ENCODE measurements at places on chromosomes 3 and 15. TPM values are rescaled to one million over a fixed set of nuclear protein-coding genes. Genes with fewer than 3 reads are reported as not detected.
A peak's percentile ranks its signal among the peaks of the same experiment; 100 is the strongest.

The SLC6A20 gene
- total RNA-seq: 1.5 TPM

DNA sequence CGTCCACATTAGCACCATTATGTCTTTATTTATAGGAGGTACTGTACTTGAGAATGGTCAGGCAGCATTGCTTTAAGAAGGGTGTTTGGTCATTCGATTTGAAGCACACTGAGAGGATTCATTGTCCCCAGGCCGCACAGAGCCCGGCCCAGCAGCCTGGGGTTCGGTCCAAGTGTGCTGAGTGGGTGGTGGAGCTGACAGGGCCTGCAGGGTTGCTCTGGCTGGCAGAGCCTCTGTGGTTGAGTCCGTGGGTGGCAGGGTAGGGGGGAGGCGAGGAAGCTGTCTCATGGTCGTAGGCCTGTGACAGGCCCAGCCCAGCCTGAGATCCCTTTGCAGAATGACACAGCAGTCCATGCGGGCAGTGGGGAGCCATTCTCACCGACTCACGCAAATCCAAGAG, 227.7 kb upstream of the TOPAZ1 start:
- DNase-seq: no peak
- H3K36me3 ChIP-seq: no peaks in the 10 kb centered on the region
- H3K27me3 ChIP-seq: peaks cover 47% of the 10 kb centered on the region
- no peak overlapping the region for H3K27ac ChIP-seq

The PIGX gene
- 20.0 TPM for total RNA-seq

- no peaks in the 10 kb centered on the region for H3K36me3 ChIP-seq
- no peak overlapping the region for H3K27ac ChIP-seq
- H3K4me1 ChIP-seq: peaks cover 26% of the 10 kb centered on the region
- H3K4me3 ChIP-seq: no peak overlapping the region
These were observed 496.7 kb upstream of the CFAP20DC start for GRCh38 chr3:59546522-59546921.

- H3K36me3 ChIP-seq: peaks cover 5% of the 10 kb centered on the region
- DNase-seq: no peak
These were observed 1.4 kb upstream of the RSRC1 start for GRCh38 chr3:158108445-158108985.

The RPL32 gene
- total RNA-seq: 1,964 TPM

DNA sequence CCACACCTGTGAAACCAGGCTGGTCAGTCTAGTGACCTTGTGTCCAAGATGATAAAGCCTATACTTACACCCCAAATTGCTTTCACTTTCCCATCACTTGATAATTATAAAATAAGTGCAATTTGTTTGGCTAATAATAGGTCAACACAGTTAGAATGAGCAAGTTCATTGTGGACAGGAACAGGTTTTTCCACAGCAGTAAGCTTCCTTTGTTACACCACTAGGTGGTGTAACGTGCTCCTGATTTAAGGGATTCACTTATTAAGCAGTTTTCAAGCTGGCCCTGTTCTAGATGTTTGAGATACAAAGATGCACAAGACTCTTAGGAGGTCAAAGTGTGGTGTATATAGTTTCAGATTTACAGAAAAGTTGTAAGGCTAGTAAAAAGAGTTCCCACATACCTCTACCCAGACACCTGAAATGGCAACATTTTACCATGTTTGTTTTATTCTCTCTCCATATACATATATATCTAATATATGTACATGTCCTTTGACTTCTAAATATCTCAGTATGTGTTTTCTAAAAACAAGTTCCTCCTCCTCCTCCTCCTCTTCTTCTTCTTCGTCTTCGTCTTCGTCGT, 6.8 kb upstream of the MFSD1 start:
- no peak overlapping the region for H3K4me3 ChIP-seq
- H3K27ac ChIP-seq: no peak overlapping the region
- H3K36me3 ChIP-seq: no peaks in the 10 kb centered on the region

- no peak for DNase-seq
- no peaks in the 10 kb centered on the region for H3K36me3 ChIP-seq
- H3K4me3 ChIP-seq: no peak overlapping the region
- H3K27ac ChIP-seq: no peak overlapping the region
- peaks cover 42% of the 10 kb centered on the region for H3K4me1 ChIP-seq
These were observed 40.2 kb upstream of the TLE3 start for GRCh38 chr15:70137967-70138366.

DNA sequence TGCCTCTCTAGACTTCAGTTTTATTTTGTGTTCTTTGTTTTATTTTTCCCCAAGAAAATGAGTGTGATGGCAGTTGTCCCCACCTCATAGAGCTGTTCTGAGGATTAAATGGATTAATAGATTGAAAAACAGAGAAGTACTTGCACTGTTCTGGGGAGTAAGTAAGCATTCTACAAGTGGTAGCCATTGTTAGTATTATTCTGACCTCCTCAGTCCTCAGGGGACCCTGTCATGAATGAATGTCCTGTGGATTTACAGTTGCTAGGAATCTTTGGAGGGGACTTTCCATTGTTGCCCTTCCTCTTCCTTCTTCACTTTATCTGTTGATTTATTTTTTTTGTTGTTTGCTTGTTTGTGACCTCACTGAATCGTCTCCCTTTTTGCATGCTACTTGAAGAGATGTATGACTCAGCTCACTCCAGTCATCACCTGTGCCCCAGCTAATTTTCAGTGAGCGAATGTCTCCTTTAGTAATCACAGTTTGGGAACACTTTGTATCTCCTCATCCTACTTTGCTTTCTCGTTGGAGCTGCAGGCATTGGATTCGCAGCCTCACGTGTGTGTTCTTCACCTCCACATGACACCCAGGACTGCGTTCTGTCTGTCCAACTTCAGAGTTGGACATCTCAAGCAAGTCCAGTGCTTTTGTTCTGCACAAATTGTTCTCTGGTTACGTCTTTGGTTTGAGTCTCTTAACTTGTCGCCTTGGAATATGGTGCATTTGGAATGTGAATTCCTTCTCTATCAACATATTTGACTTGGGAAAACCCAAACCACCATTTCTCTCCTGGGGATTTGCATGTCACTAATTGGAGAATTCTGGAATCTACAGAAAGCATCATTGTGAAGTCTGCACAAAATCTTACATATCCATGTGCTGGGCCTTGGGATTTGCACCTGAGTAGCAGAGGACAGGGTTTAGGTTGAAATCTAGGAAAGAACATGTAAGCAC, 54.5 kb downstream of the LRTM1 start:
- peaks cover 32% of the 10 kb centered on the region for H3K4me1 ChIP-seq
- peaks cover 3% of the 10 kb centered on the region for H3K27me3 ChIP-seq
- no peaks in the 10 kb centered on the region for H3K36me3 ChIP-seq
- DNase-seq: no peak
- no peak overlapping the region for H3K4me3 ChIP-seq

The CLDN18 gene
- total RNA-seq: 7.3 TPM

- H3K27ac ChIP-seq: peak overlapping the region; percentile 98
- H3K36me3 ChIP-seq: no peaks in the 10 kb centered on the region
- H3K4me1 ChIP-seq: peaks cover 14% of the 10 kb centered on the region
- H3K27me3 ChIP-seq: no peaks in the 10 kb centered on the region
These were observed 389 bp downstream of the APEH start for GRCh38 chr3:49674497-49674983.

The DAPK2 gene
- total RNA-seq: 5.0 TPM

- no peak for DNase-seq
- no peaks in the 10 kb centered on the region for H3K27me3 ChIP-seq
- H3K36me3 ChIP-seq: peaks cover 4% of the 10 kb centered on the region
- peaks cover 23% of the 10 kb centered on the region for H3K4me1 ChIP-seq
- H3K27ac ChIP-seq: no peak overlapping the region
These were observed 247.7 kb upstream of the CDIN1 start for GRCh38 chr15:36331531-36332275.
